Left hindlimb (tissue), 1 donor: ENCODE measurements at places on chromosomes 12 and 14.

DNA sequence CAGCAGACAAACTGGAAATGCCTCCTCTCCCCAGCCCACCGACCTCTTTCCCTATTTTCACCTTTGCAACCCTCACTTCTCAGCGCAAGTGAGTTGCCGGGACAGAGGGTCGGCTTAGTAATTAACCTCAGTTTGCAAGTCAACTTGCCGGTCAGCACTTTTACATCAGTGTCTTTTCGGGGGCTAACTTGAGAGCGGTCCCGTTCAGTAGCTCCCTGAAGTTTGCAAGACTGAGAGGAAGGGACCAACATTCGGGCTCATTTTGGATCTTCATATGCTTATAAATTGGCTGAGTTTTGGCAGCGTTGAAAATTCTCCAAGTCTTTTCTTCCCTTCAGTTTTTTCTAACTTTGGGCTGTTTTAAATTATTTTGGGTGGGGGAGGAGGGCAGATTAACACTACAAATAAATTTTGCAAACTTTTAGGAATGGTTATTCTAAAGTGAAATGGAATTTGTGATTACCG, 846 bp downstream of the BRMS1L start:
- DNase-seq: no peak

GRCh38 chr14:50360851-50361250, 35.8 kb downstream of the CDKL1 start:
- DNase-seq: no peak

GRCh38 chr14:87082917-87083316, 910.1 kb downstream of the GALC start:
- DNase-seq: no peak

GRCh38 chr12:6553051-6553868, 2.6 kb downstream of the IFFO1 start:
- DNase-seq: peak; percentile 71

DNA sequence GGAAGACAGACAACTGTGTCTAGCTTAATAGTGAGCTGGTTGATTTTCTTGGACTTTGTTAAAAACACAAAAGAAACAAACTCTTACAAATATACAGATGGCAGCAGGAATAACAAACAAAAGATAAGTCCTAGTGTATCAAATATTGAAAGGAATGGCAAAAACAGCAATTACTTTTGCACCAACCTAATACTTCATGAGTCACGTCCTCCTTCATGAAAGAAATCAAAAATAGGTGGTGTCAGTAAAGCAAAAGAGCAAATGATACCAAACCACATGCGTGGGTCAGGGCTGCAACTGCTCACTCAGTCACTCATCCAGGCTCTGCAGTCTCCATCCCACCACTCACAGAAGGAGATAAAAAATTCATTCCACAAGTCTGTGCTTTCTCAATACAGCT, 11.8 kb downstream of the ATG14 start:
- no peak for DNase-seq

DNA sequence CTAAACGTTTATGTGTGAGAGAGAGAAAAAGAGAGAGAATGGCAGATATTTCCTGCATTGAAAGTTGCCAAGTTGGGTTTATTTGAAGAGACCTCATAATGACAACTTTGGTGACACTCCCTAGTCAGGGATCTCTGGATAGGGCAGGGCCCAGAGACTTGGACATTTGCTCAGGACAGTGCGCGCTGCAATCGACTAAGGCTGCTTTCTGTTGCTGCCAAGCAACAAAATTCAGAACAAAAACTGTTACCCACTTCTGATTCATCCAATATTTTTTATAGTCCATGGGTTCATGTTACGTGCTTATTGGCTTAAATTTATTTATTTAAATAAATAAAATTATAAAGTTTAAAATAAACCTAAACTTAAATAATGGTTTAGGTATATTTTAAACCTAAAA, 34.2 kb downstream of the PTGER2 start:
- DNase-seq: no peak

GRCh38 chr12:31588976-31589375, 2.0 kb downstream of the DENND5B start:
- no peak for DNase-seq

GRCh38 chr14:104184506-104184905, 46.1 kb downstream of the KIF26A start:
- no peak for DNase-seq

GRCh38 chr12:27057543-27057942, 24.8 kb downstream of the C12orf71 start:
- DNase-seq: no peak

DNA sequence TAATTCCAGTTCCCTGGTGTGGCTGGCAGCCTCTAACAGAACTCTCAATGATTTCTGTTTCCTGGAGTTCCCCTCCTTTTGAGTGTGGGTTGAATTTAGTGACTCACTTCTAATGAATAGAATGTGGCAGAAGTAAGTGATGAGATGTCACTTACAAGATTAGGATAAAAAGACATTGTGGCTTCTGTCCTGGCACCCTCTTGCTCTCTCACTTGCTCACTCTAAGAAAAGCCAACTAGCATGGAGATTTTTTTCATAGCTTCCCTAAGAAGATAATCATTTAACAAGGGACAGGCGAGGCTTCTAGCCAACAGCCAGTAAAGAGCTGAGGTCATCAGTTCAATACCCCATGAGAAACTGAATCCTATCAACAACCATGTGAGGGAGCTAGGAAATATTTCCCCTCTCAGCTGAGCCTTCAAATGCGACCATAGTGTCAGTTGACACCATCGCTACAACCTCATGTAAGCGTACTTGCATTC, 156.7 kb downstream of the TMTC3 start:
- DNase-seq: no peak

GRCh38 chr12:3560295-3560620, 69.3 kb downstream of the PRMT8 start:
- no peak for DNase-seq

DNA sequence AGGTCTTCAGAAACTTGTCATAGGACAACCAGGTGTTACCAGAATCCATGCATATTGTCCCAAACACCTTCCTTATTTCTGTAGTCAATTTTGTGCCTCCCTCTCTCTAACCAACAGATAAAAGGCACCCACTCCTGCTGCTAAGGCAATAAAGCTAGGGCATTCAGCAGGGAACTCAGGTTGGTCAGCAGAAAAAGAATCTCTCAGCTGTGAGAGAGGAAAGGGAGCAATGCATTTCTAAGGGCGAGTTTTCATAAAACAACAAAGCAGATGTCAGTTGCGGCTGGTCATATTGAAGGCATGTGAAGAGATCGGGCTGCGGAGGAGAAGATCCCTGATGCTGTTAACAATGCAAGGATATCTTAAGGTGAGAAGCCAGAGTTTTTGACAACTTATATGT, 7.4 kb upstream of the POU6F1 start:
- no peak for DNase-seq

- DNase-seq: no peak
Observed at GRCh38 chr12:64665514-64665913, 55.2 kb downstream of the RASSF3 start.

- peak; percentile 30 for DNase-seq
Observed at GRCh38 chr14:25350021-25350420, 300.1 kb upstream of the STXBP6 start.

GRCh38 chr12:66159123-66159522, 10.7 kb downstream of the TMBIM4 start:
- no peak for DNase-seq

GRCh38 chr14:67705211-67705610, 3.5 kb downstream of the RDH12 start:
- DNase-seq: no peak

DNA sequence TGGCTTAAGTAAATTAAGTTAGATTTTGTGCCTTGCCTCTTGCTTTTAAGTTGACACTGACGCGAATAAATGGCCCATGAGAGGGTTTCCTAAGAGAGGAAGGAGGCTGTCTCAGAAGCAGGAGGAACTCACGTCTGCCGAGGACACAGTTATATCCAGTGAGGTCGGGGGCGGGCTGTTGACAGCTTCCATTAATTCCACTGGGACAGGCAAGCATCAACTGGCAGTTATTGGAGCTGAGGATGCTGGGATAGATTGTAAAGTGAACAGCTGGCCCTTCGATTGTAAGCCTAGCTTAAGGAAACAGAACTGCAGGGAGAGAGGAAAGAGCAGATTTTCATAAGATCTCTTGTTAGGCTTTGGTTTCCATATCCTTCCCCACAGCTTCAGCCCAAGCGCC, 399.2 kb downstream of the IPO8 start:
- no peak for DNase-seq

GRCh38 chr12:125873016-125873415, 807.8 kb downstream of the AACS start:
- DNase-seq: no peak

DNA sequence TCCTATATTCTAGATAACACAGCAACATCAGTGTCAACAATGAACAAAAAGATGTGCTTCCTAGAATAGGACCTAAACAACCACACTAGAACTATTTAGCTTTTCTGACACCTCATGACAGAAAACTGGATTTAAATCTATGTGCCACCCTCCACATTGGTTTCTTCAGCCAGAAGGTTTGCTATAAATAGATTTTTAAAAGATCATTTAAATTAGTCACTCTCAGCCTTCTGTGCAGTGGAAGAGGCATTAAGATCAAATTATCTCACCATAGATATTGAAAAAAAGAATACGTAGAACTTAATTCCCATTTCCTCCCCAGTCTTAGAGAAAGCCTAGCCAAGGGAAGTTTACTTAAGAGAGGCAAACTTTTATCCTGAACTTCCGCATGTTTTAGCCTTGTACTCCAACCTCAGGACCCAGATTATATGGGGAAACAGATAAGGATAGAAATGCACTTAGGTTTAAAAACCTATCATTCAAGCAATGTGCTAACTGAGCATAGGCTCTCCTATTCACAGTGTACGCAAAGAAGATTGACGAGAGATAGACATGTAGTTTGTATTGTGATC, 59.6 kb downstream of the NELL2 start:
- no peak for DNase-seq

- DNase-seq: no peak
Observed at GRCh38 chr14:91374287-91374878, 43.2 kb downstream of the CCDC88C start.

DNA sequence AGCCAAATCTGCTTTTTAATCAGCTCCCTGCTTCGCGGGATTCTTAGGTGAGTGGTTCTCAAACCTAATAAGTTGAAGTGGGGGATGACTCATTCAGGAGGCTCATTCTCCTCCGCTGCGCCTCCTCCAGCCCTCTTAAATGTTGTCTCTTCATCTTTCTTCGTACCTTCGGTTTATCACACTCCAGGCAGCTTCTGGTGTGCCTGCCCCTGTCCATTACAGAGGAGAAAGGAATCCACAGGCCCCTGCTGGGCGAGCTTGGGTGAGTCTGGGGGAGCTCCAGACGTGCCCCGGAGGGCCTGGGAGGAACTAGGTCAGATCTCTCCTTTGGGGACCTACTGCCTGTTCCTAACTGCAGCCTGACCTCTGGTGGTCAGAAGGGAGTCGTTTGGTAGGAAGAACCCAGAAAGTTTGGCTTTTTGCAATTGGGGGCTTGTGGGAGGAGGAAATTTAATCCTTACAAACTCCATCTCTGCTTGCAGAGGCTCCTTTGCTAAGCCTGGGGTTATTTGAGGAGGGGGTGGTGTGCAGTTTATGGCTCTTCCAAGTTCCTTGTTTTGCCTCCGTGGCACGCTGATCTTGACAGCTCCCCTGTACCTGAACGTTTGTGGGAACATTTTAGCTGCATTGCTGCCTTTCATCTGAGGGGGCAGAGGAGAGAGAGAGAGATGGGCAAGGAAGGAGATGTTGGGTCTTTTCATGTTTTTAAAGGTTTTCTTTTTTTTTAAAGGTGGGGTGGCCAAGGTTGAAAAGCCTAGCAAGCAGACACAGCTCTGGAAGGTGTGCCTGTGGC, 84.1 kb upstream of the GNG2 start:
- DNase-seq: peak; percentile 63

- DNase-seq: peak; percentile 49
Observed at GRCh38 chr12:69070319-69071090, 137.5 kb upstream of the CPM start.

- no peak for DNase-seq
Observed at GRCh38 chr12:32273712-32274111, 125.6 kb upstream of the FGD4 start.
